ENCODE measurements at places on chromosomes 2 and 18. TPM values are rescaled to one million over a fixed set of nuclear protein-coding genes. Genes with fewer than 3 reads are reported as not detected.

Gene ADAM23
- total RNA-seq, result 0.85 TPM

Gene SLC35F5
- 55.4 TPM for total RNA-seq

Gene CBLN2
- 0.09 TPM for total RNA-seq

Gene IRS1
- 9.7 TPM for total RNA-seq

Gene SLC9A2
- not detected for total RNA-seq

Gene OTOS
- not detected for total RNA-seq

Gene MYO3B
- 0.13 TPM for total RNA-seq

Gene CNGA3
- total RNA-seq, result not detected

- DNase-seq, result no peak
These were observed 71.5 kb downstream of the GREB1L start for GRCh38 chr18:21313576-21313975.

- DNase-seq, result no peak
These were observed 88.2 kb downstream of the ASAP2 start for GRCh38 chr2:9294764-9295163.

GRCh38 chr2:143452817-143453451, 323.7 kb downstream of the ARHGAP15 start:
- no peak for DNase-seq

- no peak for DNase-seq
These were observed 109.0 kb upstream of the CBLN2 start for GRCh38 chr18:72652990-72653593.

- peak; percentile 62 for DNase-seq
These were observed 39.1 kb upstream of the GPR17 start for GRCh38 chr2:127606625-127607398.

- DNase-seq, result no peak
These were observed 42.4 kb upstream of the FIGN start for GRCh38 chr2:163778045-163778781.

DNA sequence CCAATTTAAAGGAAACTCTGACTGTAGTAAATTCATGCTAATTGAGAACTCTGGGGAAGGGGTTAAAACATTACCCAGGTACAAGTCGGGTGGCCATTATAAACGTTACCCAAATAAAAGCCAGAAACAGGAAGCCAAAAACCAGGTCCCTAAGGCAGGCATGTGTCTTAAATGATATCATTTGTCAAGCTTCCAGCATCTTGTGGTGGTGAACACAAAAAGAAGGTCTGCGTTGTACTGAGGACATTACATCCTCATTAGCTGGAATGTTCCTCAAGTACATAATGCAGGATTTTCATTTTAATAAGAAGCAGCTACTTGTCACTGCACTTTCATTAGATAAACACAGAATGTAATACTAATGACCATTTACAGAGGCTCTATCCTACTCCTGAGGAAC, 10.9 kb downstream of the PTGR3 start:
- DNase-seq, result no peak

DNA sequence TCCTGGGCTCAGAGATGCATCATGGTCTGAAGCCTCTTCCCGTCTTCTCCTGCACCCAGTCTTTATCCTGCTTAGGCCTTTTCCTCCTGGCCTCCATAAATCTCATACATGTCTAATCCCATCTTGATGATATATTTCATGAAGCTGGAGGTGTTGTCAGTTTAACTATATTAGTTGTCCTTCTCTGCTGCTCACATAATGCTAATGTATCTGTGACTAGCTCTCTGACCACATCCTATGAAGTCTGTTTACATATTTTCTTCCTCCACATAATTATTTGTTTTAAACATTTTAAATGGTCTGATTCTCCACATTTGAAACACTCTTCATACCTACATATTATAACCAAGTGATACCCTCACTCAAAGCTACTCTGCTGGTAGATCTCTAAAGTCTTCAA, 315.2 kb upstream of the RND3 start:
- DNase-seq, result no peak

DNA sequence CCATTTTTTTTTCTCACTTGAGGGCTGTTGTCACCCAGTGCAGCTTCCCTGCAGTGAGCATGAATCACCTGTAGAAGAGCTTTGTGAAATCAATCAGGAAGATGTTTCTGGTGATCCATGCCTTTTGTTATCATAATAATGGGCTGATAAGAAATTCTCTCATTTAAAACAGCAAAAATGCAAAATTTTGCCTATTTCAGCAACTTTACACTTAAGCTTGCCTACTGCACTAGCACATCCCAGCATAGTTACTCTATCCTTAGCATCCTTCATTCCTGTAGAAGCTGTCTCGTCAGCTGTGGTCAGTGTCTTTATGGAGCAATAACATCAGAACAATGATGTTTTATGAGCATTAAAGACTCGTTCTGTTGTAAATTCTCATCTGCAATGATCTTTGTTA, 178.6 kb upstream of the ZNF804A start:
- DNase-seq, result no peak

- no peak for DNase-seq
These were observed 32.9 kb upstream of the NABP1 start for GRCh38 chr2:191645032-191645431.

- peak; percentile 86 for DNase-seq
These were observed 8.7 kb downstream of the CEP68 start for GRCh38 chr2:65064728-65065552.

DNA sequence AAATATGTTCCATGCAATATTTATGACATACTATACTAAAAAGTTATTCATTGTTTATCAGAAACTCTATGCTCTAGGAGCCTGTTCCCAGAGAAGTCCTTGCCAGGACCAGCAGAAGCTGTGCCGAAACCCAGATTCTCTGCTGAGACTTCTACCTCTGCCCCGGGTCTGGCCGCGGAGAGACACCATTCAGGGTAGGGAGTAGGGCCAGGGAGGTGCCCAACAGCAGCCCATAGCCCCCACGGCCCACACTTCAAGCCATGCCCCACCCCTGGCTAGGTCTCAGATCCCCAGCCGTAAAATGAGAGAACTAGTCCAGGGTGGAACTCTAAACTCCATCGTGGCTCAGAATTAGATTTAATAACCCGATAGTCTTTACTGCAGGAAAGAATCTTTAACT, 102.9 kb downstream of the ZFP36L2 start:
- DNase-seq, result no peak

DNA sequence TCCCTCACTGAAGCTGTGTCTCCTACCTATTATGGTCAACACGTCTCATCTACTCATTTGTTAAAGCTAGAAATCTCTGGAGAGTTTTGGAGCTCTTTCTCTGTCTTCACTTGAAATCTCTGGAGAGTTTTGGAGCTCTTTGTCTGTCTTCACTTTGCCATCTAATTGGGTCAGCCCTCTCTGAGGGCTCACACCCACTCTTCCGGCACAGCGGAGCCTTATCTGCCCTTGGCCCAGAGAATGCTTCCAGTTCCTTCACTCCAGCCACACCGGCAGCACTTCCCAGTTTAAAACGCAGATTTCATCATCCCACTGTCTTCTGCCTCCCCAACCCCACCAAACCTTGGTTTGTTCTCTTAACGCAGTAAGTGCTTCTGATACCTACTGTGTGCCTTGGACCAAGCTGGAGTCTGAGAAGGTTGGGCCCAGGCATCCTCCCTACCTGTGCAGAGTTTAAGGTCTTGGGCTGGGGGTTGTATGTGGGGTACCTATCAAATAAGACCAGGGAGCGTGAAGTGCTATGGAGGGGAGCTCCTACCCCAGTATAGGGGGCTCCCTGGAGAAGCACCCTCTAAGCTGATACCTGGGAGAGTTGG, 5.0 kb downstream of the HPCAL1 start:
- DNase-seq, result no peak

DNA sequence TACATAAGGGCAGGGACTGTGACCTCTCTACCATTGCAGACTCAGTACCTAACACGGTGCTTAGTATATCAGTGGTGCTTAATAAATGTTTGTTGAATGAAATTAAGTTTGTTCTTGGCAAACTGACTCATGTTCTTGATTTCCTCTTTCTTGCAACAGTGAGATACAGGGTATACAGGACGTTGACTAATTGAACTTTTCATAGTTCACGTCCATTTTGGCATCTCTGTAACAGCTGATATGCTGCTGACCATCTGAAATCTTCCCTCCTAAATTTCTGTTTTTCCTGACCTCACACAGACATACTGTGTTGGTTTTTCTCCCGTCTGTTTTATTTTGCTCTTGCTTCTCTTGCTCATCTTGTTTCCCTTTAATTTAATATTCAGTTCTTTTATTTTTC, 44.2 kb downstream of the LHCGR start:
- DNase-seq, result no peak

DNA sequence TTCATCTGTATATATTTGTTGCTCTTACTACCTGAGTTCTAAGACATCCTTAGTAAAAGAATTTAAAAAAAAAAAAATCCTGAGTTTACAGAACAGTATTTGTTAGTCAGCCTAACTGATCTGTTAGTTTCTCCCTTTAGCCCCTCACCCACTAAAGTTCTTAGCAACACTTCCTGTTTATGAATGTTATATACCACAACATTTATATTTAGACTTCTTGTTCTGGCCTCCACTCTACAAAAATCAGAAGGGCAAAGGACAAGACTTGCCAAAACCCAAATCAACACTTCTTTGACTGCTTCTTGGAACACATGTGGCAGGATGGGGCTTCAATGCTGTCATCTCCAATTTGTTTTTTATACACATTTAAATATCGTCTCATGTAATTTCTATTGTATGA, 71.1 kb downstream of the MGAT5 start:
- DNase-seq, result no peak

GRCh38 chr2:135424849-135425248, 106.2 kb downstream of the ZRANB3 start:
- no peak for DNase-seq

DNA sequence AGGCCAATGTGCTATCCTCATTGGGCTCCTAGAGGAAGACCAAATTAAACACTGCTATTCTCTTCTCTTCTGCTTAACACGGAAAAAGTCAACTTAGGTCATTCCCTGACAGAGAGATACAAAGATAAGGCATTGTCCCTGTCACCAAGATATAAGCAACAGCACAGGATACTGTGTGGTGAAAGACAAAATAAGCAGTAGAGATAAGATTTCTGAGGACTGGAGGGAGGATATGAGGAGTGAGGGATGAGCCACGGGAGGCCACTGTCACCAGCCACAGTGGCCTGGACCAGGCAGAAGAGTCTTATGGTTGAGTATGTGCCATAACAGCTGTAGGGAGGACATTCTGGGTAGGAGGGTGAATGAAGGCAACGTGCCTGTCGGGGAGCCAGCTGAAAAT, 54.4 kb upstream of the SLC14A2 start:
- no peak for DNase-seq

DNA sequence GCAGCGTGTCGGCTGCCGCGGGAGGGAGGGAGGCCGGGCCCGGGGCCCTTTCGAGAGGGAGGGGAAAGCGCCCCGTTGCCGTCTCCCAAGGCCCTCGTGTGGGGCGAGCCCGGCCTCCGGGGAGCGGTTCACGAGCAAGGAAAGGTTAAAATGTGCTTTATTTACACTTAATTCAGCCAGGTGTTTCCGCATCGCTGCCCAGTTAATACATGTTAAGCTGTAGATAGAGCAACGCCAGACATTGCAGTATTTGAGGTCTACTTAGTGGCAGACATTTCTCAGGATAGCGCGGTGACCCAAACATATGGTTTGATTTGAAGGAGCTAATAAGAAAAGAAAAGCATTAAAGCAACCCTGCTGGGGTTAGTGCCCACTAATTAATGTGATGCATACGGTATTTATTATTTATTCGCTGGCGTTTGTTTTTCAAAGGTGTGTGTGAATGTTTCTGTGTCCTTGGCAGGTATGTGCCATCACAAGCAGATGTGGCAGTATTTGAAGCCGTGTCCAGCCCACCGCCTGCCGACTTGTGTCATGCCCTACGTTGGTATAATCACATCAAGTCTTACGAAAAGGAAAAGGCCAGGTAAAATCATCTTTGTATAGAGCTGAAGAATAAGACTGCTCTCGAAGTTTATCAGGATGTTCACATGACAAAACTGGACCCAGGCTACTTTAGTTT, 571 bp downstream of the EEF1B2 start:
- peak; percentile 78 for DNase-seq

DNA sequence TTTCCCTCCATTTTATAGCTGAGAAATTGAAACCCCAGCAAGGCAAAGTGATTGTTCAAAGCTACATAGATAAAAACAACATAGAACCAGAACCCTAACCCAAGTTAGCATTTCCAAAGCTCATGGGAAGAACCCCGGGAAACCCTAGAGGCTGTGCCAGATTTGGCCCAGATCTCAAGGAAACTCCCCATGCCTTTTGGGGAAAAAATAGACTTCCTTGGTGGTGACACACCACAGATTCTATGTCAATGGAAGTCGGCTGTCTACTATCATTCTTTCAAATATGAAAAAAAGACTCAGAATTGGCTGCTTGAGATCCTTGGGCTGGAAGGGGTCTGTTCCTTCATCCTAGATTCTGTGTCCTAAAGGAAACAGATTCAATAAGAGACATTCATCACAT, 8.4 kb downstream of the COL6A3 start:
- DNase-seq, result no peak

DNA sequence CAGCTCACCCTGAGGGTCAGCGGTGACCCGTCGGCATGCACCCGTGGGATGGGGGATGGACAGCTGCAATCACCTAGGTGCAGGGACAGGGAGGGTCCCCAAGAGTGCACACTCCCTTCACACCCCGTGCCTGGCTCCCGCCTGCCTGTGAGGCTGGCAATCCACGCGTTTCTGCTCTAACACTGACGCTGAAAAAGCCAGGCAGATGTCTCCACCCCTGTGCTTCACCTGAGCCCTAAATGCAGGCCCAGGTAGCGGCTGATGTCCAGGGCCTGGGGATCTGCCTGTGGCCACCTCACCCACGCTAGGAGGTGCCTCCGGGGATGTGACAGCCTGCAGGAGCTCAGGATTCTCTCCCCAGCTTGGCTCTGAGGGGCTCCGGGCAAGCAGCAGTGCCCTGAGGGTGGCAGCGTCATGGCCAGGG, 212.0 kb upstream of the SALL3 start:
- no peak for DNase-seq

DNA sequence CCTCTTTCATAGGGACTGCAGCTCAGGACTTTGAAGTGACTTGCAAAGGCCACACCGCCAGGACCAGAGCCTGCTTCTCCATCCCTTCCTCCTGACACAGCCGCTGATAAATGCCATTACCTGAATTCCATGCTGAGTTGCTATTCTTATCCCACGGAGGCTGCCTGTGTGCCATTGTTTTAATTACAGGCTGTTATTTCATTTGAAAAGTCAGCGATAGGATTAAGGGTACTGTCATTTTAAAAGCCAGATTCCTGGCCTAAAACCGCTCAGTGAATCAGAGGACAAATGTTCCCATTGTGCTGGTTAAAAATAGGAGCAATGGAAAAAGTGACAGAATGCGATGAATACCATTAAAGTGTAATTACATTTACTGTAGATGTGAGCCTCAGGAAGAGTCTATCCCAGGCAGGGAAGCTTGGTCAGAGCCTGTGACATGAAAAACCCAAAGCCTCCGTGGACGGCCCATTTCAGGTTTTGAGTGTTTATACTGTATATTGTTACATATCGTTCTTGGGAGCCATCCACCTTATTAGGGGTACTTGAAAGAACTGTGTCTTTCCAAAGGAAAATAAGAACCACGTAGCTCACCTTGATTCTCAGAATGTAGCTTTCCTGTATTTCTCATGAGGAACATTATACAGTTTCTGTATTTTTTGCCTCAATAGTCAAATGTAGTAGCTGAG, 41.3 kb downstream of the PDCL3 start:
- no peak for DNase-seq
